ENCODE measurements at places on chromosomes 2 and 18. TPM values are rescaled to one million over a fixed set of nuclear protein-coding genes. Genes with fewer than 3 reads are reported as not detected.
A peak's percentile ranks its signal among the peaks of the same experiment; 100 is the strongest.

- H3K27ac ChIP-seq: no peak overlapping the region
- no peak overlapping the region for H3K4me3 ChIP-seq
- DNase-seq: no peak
- no peaks in the 10 kb centered on the region for H3K4me1 ChIP-seq
- H3K36me3 ChIP-seq: no peaks in the 10 kb centered on the region
Observed at GRCh38 chr2:14257801-14258507, 374.6 kb upstream of the LRATD1 start.

- DNase-seq: no peak
- H3K4me1 ChIP-seq: no peaks in the 10 kb centered on the region
- H3K27ac ChIP-seq: no peak overlapping the region
- peaks cover 6% of the 10 kb centered on the region for H3K27me3 ChIP-seq
Observed at GRCh38 chr2:237254911-237255578, 158.9 kb downstream of the COL6A3 start.

DNA sequence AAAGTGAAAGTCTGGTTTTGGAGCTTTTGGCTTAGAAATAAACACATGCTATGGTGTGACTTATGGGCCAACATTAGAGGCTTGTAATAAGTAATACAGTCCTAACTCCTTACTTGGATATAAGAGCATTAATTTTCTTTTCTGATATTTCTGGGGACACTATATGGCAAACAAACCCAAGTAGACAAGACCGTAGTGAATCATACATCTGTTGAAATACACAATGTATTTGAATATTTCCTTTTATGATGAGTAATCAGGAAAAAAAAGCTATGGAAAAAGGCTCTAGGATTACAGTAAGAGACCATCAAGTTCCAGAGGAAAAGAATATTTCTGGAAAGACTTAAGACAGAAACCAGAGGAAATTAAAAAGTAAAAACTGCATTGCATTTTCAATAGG, 146.0 kb upstream of the CYP26B1 start:
- DNase-seq: no peak
- H3K36me3 ChIP-seq: no peaks in the 10 kb centered on the region
- H3K4me3 ChIP-seq: no peak overlapping the region
- H3K27ac ChIP-seq: no peak overlapping the region

DNA sequence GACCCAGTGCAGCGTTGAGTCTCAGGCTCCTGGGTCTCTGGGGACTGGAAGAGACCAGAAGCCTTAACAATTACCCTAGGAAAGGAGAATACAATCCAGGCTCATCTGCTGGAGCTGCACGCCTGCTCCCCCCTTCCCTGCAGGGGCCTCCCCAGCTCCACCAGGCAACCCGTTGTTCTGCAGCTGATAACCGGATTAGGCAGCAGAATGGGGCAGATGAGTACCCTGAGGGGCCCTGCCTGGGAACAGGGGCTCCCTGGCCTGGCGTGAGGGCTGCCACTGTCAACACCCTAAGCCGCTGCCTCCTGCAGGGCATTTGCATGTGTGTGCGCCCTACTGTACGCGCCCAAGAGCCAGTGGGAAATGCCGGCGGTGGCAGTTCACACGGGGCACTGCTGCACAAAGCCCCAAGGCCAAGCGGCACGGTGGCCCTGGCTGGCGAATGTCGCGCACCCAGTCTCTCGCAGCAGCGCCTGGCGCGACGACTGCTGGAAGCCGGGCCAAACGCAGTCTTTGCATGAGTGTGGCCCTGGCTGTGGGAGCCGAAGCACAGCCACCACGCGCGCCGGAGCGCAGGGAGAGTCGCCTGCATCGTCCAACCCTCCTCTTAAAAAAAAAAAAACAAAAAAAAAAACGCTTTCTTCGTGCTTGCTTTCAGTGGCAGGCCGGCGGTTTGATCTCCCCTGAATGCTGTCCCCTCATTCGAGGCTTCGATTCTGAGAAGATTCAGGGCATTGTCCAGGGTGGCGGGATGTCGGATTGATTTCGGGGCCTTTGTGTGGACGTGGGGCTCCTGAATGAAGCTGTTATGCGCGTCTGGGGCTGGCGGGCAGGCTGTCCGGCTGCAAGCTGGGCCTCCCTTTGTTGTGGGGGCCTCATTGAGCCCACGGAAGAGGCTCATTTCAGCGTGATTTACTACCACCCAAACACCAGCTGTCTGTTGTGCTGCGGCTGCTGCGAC, 63.8 kb downstream of the SETBP1 start:
- H3K4me3 ChIP-seq: no peak overlapping the region
- peaks cover 18% of the 10 kb centered on the region for H3K27me3 ChIP-seq
- DNase-seq: no peak
- H3K27ac ChIP-seq: no peak overlapping the region

DNA sequence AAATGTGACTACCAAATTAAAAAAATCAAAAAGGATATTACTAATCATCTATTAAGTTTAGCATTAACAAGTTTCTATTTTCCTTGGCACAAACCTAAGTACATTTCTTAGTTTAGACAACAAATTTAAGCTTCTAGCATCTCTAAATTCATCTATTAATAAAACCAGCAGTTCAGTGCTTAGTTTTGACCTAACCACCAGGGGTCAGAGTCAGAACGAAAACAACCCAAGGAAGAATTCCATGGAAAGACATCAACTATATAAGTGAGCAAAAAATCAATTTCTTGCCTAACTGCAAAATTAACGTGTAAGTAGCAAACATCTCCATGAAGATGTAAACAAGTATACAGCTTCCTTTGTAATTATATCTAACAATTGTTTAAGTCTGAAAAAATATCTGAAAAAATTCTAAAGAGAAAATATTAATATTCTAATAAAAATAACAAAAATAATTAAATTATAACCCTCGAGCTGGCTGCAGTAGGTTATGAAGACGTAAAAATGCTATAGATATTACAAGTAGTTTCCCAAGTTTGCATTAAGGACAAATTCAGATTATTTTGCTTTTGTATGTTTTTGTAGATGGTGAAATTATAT, 83.7 kb downstream of the CERKL start:
- H3K4me3 ChIP-seq: no peak overlapping the region
- no peak overlapping the region for H3K27ac ChIP-seq
- peaks cover 11% of the 10 kb centered on the region for H3K4me1 ChIP-seq
- peaks cover 11% of the 10 kb centered on the region for H3K27me3 ChIP-seq
- no peaks in the 10 kb centered on the region for H3K36me3 ChIP-seq

GRCh38 chr2:55151733-55152433, 80.2 kb downstream of the CLHC1 start:
- H3K27me3 ChIP-seq: no peaks in the 10 kb centered on the region
- peaks cover 3% of the 10 kb centered on the region for H3K4me1 ChIP-seq
- H3K27ac ChIP-seq: no peak overlapping the region
- H3K36me3 ChIP-seq: no peaks in the 10 kb centered on the region

DNA sequence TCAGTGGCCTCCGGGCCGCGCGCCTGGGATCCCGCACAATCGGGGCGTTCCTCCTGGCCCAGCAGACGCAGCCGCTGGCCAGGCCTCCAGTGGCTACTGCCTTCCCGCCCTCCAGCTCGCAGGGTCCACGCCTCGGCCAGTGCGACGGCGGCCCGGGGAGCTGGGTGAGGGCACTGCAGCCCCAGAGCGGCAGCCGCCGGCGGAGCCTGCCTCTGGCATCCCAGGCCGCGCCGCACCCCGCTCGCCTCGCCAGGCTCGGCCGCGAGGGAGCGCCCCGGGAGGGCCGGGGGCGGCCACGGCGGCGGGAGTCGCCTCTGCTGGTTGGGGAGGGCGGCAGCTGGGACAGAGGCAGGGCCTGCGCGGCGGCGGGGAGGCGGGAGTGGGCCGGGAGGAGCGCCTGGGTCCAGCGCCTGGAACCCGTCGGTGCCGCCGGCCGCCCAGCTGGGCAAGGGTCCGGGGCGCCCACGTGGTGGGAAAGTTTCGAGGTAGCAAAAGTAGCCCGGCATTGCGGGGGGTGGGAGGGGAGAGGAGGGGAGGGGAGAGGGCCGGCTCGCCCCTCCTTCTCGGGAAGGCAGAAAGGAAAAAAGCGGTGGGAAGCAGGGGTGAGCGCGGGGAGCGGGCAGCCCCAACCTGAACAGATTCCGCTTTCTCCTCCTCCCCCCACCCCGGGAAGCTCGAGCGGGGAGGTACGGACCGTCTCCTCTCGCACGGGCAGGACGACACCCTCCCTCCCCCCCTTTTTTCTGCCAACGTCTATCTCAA, 1.5 kb upstream of the INHBB start:
- H3K4me3 ChIP-seq: no peak overlapping the region
- H3K27ac ChIP-seq: no peak overlapping the region
- H3K36me3 ChIP-seq: no peaks in the 10 kb centered on the region
- peaks cover 58% of the 10 kb centered on the region for H3K27me3 ChIP-seq

GRCh38 chr18:77137851-77138250, 5.3 kb upstream of the MBP start:
- H3K4me3 ChIP-seq: no peak overlapping the region
- no peak overlapping the region for H3K27ac ChIP-seq
- H3K27me3 ChIP-seq: no peaks in the 10 kb centered on the region
- H3K36me3 ChIP-seq: peaks cover 16% of the 10 kb centered on the region
- H3K4me1 ChIP-seq: peaks cover 41% of the 10 kb centered on the region

DNA sequence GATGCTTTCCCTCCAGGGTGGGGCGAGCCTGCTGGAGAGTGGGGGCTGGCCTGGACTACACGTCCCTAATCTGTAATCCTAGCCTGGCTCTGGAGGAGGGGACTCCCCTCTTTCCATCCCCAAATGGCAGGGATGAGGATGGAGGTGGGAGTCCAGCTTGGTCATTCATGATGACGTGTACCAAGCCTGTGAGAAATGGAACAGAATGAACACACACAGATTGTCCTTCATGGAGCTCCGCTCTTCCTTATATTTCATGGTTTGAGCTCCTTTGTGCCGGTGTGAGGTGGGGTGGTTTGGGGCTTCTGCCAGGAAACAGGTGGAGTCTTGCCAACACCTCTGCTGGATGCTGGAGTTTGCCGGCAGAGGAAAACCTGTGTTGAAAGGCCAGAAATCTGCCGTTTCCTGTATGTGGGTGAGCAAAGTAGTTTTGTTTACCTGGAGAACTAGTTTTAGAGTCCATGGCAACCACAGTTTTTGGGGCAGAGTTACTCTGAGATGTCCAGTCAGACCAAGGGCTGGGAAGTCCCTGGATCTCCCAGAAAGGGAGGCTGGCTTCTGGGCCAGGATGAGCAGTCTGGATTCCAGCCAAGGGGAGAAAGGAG, 417.6 kb upstream of the MEX3C start:
- DNase-seq: no peak
- no peaks in the 10 kb centered on the region for H3K36me3 ChIP-seq
- H3K4me3 ChIP-seq: no peak overlapping the region
- no peak overlapping the region for H3K27ac ChIP-seq

DNA sequence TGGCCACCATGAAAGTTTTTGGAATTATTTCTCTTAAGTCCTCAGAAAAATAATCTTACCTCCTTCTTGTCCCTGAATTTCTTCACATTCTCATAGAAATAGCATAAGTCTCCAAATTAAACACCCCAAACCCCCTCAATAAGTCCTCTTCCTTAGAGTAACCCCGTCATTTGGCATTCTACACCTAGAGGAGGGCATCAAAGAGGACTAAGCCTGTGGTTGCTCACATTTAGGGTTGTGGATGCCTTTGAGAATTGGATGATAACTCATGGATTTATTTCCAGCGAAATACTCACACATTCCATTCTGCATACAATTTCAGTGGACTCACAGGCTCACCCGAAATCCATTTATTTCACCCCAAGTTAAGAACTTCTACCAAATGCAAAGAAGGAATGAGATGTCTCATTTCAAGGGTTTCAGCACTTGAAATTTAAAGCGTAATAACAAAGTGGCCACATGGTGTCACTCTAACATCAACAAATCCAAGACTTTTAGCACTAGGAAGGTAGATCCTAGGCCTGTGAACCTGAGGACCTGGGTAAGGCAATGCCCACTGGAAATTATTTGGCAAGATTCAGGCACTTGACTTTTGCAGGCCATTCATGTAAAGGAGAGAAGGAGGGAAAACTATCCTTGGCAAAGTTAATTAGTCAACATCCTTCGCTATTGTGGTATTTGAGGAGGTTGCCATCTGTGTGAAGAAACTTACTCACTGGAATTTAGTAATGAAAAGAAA, 24.6 kb downstream of the DYTN start:
- H3K4me1 ChIP-seq: no peaks in the 10 kb centered on the region
- H3K27me3 ChIP-seq: peaks cover 2% of the 10 kb centered on the region
- no peak overlapping the region for H3K27ac ChIP-seq
- no peaks in the 10 kb centered on the region for H3K36me3 ChIP-seq
- DNase-seq: peak; percentile 2

DNA sequence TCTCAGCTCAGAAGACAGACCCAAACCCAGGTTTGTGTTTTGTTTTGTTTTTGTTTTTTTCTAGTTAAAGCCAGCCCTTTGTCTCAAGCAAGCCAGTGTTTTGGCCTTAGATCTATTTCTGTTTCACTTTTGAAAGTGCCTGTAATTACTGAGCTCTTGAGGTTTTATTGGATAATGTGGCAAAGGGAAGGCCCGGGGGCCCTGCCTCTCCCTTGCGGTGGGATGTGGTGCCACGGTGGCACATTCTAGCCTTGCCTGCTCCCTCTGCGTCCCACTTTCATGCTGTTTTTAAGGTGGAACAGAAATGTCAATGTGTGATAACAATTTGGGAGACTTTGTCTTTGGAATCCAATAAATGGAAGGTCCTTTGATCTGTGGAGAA, 2.5 kb downstream of the HPCAL1 start:
- peak overlapping the region; percentile 56 for H3K27ac ChIP-seq
- peaks cover 63% of the 10 kb centered on the region for H3K4me1 ChIP-seq
- peak; percentile 55 for DNase-seq
- H3K27me3 ChIP-seq: peaks cover 4% of the 10 kb centered on the region
- H3K4me3 ChIP-seq: peak overlapping the region; percentile 89
- peaks cover 5% of the 10 kb centered on the region for H3K36me3 ChIP-seq

- H3K4me1 ChIP-seq: peaks cover 91% of the 10 kb centered on the region
- peaks cover 7% of the 10 kb centered on the region for H3K36me3 ChIP-seq
- peak overlapping the region; percentile 70 for H3K4me3 ChIP-seq
- peaks cover 2% of the 10 kb centered on the region for H3K27me3 ChIP-seq
Observed at GRCh38 chr2:54570925-54571694, 115.0 kb downstream of the SPTBN1 start.

DNA sequence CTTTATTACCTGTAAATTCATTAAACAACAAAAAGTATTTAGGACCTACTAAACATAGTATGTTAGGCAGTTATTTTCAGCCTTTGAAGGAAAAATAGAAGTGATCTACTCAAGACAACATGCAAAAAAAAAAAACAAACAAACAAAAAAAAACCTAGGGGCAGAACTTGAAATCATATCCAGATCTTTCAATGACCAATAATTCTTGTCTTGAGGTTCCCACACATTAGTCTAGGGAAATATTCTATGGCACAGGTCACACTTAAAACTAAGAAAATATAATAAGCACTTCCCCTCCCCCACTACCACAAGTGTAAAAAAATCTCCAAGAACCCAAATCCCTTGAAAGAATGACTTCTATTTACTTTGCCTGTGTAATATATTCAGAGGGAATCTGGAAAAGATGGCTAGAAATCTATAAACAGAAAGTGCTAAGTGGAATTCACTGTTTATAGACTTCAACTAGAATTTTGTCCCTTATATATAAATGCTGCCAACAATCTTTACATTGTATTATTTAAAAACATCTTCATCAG, 3.5 kb downstream of the PELI1 start:
- no peaks in the 10 kb centered on the region for H3K27me3 ChIP-seq
- peak overlapping the region; percentile 75 for H3K4me3 ChIP-seq
- H3K27ac ChIP-seq: peak overlapping the region; percentile 5
- peaks cover 64% of the 10 kb centered on the region for H3K4me1 ChIP-seq

The SERPINB13 gene
- total RNA-seq: not detected

The AKAIN1 gene
- total RNA-seq: not detected

The DNAJC5G gene
- total RNA-seq: not detected

All from activated T-helper 1 cell treated with anti-CD3 and anti-CD28 coated beads, Interleukin-12 subunit alpha, Interleukin-12 subunit beta, Interleukin-2, Interleukin-4 antibody, amounts not matched to agents 30 ng/mL and 10 ng/mL and 1 ng/mL, durations not matched to agents 14 hours and 24 hours and 36 hours (primary cell).